ENCODE measurements at places on chromosomes 5 and 9.

DNA sequence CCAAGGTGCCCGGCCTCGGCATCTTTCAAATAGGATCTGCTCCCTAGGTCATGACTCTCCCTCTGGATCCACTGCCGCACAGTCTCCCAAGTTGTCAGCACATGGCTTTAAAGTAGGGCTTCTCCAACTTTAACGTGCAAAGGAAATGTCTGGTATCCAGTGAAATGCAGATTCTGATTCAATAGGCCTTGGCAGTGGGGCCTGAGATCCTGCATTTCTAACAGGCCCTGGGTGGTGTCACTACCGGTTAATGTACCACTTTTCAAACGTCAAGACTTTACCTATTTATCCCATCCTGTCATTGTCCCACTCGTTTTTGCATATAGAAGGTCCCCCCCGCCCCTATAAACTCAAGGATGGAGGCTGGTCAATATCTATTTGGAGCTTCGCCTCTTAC is 137.6 kb upstream of the ZNF618 start:
- DNase-seq, result no peak

DNA sequence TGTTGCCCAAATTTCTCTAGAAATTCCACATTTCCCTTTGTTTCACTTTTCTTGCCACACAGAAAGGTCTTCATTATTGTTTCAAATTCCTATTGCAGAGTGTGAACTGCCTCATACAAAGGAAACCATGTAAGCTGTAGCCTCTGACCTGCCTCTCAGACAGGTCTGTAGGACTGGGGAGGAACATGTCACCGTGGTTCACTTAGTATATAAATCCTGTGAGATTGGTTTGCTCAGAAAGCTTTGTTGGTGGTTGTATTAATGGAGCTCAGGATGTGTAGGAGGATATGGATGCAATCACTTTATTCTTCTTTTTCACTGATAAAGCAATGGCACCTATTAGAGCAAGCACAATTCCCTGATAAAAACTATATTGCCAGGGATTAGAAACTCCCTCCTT is 4.2 kb downstream of the SGCD start:
- no peak for DNase-seq

- DNase-seq, result no peak
Measured at GRCh38 chr9:74856989-74857388, 30.7 kb downstream of the TRPM6 start.

DNA sequence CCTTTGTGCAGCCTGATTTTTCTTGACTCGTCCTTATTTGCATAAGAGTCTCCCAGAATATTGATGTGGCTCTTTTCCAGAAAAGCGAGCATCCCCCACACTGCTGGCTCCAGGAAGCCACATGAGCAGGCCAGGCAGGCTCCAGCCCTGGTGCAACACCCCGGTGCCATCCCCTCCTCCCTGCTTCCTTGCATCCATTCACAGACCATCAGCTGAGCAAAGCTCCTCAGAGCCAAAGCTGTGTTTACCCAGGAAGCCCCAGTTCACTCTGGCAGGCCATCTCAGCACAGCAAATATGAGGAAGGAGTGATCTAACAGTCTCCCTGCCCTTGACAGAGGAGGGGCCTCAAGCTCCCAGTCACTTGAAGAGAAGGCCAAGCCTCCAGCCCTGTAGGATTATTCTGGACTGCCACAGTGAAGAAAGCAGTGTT is 34.4 kb downstream of the INSYN2B start:
- peak; percentile 13 for DNase-seq
